ENCODE measurements at places on chromosomes 7 and 10.

DNA sequence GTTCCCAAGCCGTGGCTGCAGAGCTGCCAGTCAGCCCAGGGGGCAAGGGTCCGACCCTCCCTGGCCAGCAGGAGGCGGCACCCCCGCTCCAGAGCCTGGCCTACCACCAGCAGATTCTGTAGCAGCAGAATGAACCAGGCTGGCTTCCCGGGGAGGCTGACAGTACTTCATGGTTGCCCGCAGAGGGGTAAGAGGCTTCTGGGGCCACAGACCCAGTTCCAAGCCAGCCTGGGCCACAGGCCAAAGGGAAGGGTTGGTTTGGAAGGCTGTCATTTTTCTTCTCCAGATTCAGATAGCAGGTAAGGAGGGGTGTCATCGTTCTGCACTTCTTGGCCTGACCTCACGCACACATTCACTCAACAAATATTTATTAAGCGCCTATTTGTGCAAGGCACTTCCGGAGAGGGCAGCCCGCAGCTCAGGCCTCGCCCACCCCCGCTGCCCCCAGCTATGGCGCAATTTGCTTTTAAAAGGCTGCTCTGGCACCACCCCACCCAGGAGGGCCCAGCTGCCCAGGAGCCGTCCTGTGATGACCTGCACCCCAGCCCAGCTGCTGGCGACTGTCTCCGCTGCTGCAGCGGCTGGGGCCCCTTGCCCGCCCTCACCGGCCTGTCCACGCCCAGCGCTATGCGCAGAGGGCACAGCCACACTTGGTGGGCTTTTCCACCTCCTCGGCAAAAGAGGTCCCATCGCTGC, 168.5 kb downstream of the LCOR start:
- DNase-seq: no peak

DNA sequence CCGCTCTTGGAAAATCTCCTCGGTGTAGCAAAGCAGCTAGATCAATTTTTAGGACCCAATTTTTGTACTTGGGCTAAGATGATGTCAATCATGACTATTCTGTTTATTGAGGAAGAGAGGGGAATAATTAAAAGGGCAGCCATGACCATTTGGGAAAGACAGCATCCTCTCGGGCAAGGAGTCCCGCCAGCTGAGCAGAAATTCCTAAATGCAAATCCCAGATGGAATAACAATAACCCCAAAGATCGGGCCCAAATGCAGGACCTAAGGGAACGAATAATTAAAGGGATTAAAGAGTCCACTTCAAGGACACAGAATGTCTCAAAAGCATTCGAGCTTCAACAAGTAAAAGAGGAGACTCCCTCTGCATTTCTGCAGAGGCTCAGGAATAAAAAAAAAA, 18.7 kb downstream of the COL17A1 start:
- DNase-seq: no peak

- DNase-seq: no peak
These were observed 38.7 kb downstream of the RGS10 start for GRCh38 chr10:119503821-119504220.

- DNase-seq: peak; percentile 77
These were observed 11.6 kb upstream of the FFAR4 start for GRCh38 chr10:93554760-93555432.

DNA sequence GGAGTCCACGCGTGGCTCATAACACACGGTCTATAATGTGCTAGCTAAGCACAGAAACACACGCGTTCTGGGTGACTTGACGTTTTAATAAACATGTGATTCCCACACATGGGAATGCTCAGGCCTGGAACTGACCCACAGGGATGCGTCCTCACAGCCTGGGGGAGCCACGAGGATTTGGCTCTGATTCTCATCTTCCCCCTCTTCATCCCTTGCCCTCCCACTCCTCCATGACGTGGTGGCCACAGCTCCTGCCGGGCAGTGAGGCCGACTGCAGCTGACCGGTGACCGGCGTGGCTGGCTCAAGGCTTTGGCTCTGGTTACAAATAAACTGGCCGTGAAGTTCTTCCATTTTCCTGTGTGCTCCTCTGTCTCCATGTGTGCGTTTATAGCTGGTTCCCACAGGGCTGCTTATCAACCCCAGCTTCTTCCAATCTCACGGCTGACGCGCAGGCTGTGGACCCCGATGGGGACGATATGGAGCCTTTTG, 40.9 kb upstream of the KLF6 start:
- DNase-seq: no peak

GRCh38 chr7:129210989-129211312, 13.9 kb upstream of the AHCYL2 start:
- no peak for DNase-seq

- no peak for DNase-seq
These were observed 121.1 kb downstream of the GPR85 start for GRCh38 chr7:112965506-112965905.

DNA sequence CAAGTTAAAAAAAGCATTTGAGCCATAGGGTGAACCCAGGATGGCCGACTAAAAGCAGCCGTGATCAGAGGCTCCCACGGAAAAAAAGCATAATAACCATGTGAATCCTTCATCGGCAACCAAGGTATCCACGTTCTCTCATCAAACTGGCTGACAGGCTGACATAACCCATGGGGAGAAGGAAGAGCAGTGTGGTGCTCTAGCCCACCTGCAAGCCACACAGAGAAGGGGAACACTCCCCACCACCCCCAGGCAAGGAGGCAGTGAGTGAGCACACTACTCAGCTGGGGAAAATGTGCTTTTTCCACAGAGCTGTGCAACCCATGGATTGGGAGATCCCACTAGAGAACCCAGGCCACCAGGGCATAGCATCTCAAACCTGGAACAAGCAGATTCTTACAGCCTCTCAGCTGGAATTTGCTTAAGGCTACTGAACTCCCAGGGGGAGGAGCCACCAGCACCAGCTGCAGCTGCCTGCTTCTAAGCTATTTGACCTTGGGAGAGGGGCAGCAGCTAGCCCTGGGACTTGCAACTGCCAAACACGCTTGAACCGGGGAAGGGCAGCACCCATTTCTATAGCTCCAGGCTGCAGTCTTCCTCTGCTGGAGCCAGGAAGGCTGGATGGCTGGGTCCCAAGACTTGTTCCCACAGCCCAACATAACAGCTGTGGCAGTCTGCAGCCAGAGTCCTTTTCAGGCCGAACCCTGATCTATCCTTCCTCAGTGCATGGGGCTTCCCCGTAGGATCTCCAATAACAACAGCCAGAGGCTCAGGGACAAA, 178.2 kb upstream of the NRG3 start:
- no peak for DNase-seq

DNA sequence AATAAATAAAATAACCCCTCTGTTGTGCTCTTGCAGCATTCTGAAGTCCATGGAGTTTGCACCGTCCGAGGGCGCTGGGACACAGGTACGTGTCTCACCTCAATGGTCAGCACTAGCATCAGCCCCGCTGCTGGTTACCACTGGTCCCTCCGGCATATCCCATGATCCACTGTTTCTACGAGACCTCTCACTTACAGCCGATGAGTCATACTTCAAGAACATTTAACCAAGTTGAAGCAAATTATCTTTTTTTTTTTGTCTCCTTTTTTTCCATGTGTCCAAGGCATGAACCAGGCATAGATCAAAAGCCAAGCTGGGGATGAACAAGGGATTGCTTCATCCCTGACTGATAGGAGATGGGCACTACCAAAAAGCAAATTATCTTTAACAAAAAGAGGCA, 92.9 kb upstream of the SH2B2 start:
- no peak for DNase-seq

- DNase-seq: no peak
These were observed 12.3 kb upstream of the ECHDC3 start for GRCh38 chr10:11729790-11730315.

DNA sequence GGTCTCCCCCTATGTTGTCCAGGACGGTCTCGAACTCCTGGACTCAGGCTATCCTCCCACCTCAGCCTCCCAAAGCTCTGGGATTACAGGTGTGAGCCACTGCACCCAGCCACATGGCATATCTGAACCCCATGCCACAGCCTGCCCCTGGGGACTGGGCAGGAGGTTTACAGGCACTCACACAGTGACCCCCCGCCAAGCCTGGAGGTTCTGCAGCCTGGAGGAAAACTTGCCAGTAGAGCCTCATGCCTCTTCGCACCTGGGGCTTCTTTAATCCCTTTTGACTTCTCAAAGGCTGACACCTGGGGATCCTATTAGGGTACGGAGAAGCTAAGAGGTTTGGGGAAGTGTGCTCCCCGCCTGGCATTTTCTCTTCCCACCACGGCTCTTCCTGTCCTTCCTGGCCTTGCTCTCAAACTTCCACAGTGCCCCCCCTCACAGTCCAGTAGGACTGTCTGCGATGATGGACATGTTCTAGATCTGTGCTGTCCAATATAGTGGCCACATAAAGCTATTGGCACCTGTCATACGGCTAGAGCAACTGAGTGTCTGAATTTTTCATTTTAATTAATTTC, 11.4 kb upstream of the KCP start:
- no peak for DNase-seq

Data from OCI-LY7 (cell line).